ENCODE measurements at places on chromosomes 13 and 19.

GRCh38 chr19:35236638-35237400 lies 8.3 kb upstream of the FAM187B start:
- DNase-seq: peak; percentile 7

DNA sequence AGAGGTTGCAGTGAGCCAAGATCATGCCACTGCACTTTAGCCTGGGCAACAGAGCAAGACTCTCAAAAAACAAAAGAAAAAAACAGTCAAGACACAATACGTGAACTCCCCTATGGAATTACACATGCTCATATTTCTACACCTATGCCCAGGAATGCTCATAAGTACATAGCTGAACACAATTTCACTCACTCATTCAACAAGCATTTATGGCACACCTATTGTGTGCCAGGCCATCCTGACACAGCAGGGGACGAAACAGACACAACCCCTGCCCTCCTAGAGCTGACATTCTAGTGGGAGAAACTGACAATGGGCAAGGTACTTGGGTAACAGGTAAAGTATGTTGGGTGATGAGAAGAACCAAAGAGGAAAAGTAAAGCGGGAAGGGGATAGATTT lies 9.5 kb downstream of the AXL start:
- no peak for DNase-seq

DNA sequence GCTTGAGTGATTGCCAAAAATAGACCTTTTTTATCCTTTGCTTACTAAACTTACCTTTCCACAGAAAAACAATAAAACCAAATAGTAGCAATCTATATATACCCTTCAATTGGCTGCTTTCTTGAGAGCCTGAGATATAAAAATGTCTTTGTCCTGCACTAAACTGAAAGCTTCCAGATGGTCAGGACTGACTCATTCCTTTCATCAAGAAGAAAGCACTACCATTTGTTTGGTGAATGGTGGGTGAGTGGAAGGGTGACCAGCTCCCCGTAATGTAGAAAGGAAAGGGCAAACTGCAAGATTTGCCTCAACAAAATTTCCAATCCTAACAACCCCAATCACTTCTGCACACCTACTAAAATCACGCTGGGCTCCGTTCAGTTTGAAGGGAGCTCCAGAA lies 67.8 kb downstream of the SACS start:
- no peak for DNase-seq

GRCh38 chr13:75872980-75873379 lies 236.8 kb downstream of the LMO7 start:
- no peak for DNase-seq

GRCh38 chr13:111385183-111385857 lies 64.9 kb downstream of the TEX29 start:
- no peak for DNase-seq

DNA sequence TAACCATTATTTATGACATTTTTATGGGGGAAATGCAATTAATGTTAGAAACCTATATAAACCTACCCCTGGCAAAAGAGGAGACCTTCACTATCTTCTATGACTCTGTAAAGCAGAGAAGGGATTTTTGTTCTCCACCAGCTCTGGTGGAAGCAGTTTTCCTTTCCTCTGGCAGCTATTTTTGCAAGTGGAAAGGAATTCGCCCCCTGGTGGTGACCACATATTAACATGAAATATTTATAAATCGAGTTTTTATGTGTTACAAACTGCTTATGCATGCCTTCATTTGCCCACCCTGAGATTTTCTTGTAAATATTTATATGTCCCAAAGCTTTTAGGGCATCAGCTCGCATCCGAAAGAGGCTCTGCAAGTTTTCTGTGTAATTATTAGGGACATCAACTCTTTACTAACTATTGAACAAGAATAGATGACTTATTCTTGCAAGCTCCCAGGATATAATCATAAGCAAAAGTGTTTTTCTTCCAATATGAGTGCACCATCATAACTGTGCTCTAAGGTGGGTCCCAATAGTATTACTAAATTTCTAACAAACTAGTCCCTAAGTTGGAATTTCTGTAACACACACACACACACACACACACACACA lies 62.4 kb downstream of the SERTM1 start:
- peak; percentile 48 for DNase-seq

- peak; percentile 10 for DNase-seq
These were observed 36.3 kb downstream of the STOML3 start for GRCh38 chr13:38954291-38954690.

DNA sequence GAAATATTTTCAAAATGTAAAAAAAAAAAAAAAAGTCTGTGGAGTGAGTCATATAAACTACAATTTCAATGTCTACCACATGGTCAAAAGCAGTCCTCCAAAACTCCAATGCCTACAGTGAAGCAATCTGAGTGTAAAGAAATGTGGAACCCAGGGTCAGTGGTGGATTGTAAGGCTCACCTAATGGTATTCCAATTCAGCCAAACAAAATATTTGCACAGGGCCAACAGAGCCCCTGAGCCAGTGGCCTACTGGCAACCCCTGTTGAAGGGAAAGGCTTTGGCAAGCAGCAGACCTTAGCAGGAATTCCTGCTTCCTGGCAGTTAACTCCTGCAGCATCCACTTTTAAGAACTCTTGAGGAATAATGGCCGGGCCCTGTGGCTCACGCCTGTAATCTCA lies 3.4 kb downstream of the DNMT1 start:
- DNase-seq: peak; percentile 46

DNA sequence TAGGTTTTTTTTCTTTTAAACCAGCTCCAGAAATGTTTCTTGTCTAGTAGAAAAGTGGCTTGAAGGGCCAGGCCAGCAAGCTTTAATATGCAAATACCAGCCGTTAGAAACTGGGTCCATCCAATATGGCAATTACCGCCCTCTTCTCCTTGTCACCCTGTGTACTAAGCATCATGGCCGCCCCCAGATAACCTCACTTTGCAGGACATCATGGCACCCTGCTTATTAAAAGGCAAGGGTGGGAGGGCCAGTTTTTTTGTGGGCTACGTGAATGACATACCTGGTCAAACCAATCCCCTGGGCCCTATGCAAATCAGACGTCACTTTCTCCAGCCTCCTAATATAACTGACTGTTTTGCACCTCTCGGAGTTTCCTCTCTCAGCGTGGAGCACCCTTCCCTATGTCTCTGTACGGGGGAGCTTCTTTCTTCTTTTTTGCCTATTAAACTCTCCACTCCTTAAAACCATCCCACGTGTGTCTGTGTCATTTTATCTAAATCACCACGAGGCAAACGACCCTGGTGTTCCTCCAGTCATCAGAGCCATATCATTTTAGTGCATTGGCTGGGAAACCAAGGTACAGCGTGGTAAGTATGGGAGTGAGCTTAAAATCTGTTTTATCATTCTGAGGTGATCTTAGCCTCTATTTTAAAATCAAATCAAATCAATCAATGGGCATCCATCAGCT lies 27.7 kb downstream of the OXGR1 start:
- DNase-seq: no peak
